Activated CD4-positive, alpha-beta memory T cell treated with anti-CD3 and anti-CD28 coated beads for 36 hours (primary cell): ENCODE measurements at places on chromosomes 3 and 15. TPM values are rescaled to one million over a fixed set of nuclear protein-coding genes. Genes with fewer than 3 reads are reported as not detected.

GRCh38 chr15:59250249-59250648 is 43.6 kb downstream of the LDHAL6B start:
- DNase-seq = no peak

- DNase-seq = no peak
Observed at GRCh38 chr15:100715571-100716455, 113.4 kb downstream of the ASB7 start.

GRCh38 chr3:111619833-111620232 is 24.7 kb upstream of the ZBED2 start:
- no peak for DNase-seq

Gene FBXO40
- total RNA-seq = not detected

Gene LSG1
- 35.3 TPM for total RNA-seq

GRCh38 chr3:3734881-3735280 is 64.3 kb upstream of the LRRN1 start:
- no peak for DNase-seq

DNA sequence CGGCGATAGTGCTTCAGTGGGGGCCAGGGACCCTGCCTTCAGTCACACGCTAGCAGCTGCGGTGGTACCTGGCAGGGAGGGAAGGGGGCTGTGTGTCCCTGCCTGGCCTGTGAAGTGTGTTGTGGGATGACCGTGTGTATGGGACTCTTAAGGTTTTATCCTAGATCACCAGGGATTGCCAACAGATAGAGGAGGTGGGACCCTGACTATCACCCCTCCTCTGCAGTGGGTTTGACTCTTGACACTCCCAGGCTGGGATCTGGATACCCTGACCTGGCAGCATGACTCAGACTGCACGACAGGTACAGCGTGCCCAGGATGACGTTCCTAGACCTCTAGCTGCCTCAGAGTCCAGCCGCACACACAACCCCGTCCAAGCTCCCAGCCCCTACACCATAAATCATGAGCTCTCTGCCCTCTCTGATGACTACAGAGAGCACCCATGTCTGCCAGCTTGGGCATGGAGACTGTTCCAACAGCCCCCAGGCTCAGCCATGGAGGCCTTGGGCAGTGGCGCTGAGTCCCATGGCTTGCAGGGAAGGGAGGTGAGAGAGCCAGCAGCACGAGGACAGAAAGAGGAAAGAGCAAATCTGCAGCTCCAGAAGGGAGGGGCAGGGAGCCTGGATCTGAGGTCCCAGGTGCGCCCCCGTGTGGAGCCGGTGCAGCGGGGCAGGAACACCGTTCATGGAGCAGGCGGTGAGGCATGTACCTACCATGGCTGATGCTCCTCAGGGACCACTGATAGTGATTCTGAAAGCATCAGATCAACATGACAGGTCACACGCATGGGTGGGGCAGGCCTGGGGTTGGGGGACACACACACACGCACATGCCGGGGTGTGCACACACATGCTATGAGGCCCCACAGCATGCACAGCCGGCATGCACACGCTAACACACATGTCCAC is 71.0 kb downstream of the ADAMTS7 start:
- peak; percentile 82 for DNase-seq

DNA sequence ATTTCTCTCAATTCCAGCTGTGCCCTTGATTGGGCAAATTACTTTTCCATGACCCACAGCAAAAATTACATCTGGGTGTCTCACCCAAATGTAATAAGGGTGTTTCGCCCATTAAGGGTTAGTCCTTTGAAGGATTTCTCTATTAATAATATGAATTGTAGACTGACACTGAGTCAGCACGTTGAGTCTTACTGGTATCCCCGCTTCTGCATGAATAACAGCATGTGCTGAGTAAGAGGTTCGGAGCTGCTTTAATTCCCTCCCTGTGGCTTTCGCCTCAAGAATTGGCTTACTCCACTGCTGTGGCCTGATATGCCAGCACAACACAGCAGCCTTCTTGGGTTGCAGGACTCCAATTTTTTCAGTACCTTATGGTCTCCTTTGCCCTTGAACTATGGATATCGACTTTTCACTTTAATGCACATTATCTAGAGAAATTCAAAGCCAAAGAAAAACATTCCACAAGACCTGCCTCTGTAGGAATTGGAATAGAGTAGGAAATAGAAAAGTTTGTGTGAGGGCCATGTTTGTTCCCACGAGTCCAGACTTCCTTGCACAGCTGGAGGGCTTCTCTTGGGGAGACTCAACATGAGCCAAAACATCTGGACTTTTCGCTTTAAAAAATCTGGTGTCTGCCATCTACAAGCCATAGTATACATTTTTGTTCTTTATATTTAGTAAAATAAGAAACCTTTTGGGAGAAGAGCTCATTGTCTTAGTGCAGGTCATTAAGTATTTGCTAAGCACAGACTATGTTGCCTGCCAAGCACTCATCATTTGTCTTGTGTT is 20.7 kb upstream of the ERC2 start:
- no peak for DNase-seq

DNA sequence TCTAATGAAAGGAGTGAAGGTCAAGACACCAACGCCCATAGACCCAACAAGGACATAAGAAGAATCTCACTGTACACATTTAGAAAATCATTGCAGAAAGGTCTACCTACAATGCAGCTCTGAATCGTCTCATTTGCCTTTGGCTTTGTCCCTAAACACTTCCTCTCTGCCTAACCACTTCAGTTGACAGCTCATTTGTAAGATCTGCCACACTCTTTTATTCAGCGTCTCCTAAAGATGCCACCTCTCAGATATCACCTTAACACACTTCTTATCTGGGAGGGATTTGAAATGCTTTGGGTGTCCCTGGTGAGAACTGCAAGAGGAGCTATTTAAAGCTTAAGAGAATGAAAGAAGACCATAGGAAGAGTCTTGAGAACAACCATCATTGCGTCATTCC is 38.7 kb downstream of the RAB27A start:
- DNase-seq = no peak

DNA sequence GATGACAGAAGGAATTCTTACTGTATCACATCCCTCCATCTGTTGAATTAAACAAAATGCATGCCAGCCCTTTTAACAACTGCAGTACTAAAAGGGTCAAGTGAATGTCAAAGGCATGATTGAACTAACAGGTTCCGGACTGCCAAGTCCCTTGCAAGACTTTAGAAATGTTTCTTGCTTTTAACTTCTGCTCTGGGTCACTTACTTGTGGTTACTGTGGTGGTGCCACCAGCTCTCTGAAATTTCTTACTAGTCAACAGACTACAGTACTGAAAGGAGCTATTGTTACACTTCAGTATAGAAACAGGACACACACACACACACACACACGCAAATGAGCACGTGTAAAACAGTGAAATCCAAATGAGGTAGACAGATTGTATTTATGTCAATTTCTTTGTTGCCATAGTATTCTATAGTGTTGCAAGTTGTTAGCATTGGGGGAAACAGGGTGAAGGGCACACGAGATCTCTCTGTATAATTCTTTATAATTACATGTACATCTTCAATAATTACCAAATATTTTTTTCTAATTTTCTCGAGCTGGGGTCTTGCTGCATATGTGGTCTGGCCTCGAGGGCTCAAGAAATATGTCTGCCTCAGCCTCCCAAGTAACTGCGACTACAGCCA is 79.9 kb upstream of the SLC25A26 start:
- no peak for DNase-seq

Gene ZBTB47
- total RNA-seq = 1.0 TPM

DNA sequence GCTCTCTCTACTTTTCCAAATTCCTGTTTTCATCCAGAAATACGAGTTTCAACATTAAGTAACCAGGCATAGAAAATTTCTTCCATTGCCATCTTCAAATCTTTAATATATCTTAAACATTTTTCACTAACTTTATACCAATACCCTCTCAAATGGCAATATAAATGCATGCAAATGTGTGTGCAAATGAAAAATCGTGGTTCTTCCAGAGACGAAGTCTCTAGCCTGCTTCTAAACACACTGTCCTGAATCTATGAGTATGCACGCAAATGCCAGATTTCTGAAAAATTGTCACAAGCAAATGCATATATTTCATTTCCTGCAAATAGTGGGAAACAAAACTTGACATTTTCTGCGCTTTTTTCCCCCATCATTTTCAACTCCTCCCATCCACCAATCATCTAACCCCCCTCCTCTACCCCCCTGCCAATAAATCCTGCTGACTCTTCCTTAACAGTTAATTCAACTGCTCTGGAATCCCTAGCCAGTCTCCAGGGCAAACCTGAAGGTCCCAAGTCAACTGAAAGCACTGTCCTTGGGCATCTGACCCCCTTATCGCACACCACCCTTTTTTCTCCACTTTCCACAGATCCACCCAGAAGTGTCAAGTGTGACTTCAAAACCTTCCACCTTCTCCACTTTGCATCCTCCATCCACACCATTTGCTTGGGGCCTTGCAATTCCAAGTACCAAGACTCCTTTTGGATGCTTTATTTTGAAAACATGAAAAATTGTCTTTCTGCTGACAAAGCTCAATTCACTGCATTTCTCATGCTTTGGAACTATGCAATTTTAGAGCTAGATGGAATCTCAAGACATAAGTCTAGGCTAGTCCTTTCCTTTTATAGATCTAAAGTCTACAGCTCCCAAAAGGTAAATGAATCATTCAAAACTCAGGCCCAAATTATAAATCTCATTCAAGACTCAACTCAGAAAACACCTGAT is 144.7 kb downstream of the OSBPL10 start:
- no peak for DNase-seq

DNA sequence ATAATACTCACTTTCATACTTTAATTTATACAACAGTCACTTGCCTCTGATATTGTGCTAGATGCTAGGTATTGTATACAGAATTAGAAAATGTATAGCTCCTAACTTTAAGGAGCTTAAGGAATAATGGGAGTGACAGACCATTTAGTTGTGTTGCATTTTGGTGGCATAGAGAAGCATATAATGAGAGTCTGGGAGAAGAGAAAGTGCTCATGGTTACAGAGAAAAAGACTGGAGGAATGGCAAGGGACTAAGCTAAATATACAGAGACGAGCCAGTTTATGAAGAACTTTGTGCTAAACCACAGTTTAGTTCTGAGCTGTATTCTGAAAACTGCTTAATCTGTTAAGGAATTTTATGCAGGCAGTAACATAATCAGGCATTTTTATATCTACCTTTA is 6.4 kb downstream of the RNF13 start:
- DNase-seq = no peak

- no peak for DNase-seq
Observed at GRCh38 chr15:58142827-58143461, 4.8 kb downstream of the AQP9 start.

Gene GOLGA8K
- not detected for total RNA-seq

DNA sequence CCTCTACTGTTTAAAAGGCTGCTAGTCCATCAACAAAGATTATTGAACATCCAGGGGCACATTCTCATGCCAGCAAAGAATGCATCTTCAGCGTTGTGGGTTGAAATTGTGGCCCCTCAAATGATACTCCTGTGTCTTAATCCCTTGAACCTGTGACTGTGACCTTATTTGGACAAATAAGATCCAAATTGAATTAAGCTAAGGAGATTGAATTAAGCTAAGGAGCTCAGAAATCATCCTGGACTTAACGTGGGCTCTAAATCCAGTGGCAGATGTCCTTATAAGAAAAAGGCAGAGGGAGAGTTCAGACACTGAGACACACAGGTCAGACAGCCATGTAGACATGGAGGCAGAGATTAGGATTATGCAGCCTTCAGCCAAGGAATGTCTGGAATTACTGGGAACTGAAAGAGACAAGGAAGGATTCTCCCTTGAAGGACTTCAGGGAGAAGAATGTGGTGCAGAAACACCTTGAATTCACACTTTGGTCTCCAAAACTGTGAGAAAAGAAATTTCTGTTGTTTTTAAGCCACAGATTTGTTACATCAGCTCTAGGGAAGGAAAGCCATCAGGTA is 57.3 kb upstream of the SLC24A5 start:
- no peak for DNase-seq

GRCh38 chr3:31629054-31629453 is 96.3 kb downstream of the STT3B start:
- no peak for DNase-seq

Gene ACSBG1
- total RNA-seq = not detected

- DNase-seq = no peak
Observed at GRCh38 chr15:60411774-60412425, 14.1 kb upstream of the ANXA2 start.

GRCh38 chr3:131705558-131706051 is 202.8 kb upstream of the MRPL3 start:
- no peak for DNase-seq
